ENCODE measurements at places on chromosomes 4 and X.

DNA sequence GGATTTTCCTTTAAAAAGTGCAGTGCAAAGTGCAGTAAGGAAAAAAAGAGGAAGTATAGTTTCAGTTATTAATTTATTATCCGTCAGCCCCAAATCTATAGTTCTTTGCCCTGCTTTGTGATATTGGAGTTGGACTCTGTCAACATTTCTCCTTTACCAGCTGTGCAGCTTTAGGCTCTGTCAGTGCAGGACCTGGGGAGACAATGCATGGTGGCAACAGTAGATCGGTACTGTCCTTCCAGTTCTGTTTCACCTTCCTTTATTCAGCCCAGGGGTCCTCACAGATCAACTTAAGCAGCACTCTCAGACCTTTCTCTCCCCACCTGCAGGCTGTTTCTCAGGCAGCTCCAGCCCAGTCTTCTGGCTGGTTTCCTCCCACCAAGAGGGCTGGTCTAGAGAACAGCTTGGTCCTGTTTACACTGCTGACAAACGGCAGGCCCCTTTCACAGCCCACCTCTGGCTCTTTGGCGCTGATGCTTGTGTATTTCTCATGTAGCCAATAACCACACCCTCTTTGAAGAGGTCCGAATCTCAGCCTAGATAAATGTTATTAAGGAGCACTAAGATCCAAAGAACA lies 71.6 kb downstream of the MCUB start:
- DNase-seq, result no peak

GRCh38 chr4:172143605-172144314 lies 330.6 kb downstream of the GALNTL6 start:
- no peak for DNase-seq

DNA sequence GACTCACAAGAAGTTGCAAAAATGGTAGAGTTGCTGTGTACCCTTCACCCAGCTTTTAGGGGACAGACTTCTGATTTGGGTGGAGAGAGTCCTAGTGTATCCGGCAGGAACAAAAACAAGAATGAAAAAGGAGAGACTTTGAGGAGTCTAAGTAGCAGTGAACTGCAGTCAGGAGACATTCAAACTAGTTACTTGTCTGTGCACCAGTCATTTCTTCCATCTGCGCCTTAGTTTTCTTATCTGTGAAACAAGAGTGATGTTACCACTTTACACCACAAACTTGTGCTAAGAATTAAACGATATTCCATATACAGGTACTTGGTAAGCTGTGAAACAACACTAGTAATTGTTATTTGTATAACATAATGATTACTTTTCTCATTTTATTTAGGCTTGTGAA lies 47.3 kb downstream of the SH2D1A start:
- DNase-seq, result no peak

- DNase-seq, result no peak
Observed at GRCh38 chrX:74119016-74119910, 184.7 kb upstream of the ZCCHC13 start.

DNA sequence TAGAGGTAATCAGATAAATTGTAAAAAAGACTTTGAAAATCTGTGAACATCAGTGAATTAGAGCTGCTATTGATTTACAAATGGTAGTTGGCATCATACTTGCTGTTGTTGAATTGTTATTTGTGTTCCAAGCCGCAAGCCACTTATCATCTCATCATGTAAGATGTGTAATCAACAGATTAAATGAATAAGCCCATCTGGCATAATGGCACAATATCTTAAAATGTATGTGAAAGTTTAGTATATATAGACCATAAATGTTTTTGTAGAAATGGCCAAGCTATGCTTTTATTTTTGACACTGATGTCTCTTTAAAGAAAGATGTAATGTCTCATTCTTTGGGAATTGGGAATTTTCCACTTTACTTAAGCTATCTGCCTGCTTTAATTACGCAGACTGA lies 682.6 kb upstream of the GNPDA2 start:
- no peak for DNase-seq

- no peak for DNase-seq
Observed at GRCh38 chr4:145132511-145133098, 34.5 kb downstream of the ABCE1 start.

GRCh38 chr4:185566972-185567371 lies 31.7 kb upstream of the PDLIM3 start:
- no peak for DNase-seq

DNA sequence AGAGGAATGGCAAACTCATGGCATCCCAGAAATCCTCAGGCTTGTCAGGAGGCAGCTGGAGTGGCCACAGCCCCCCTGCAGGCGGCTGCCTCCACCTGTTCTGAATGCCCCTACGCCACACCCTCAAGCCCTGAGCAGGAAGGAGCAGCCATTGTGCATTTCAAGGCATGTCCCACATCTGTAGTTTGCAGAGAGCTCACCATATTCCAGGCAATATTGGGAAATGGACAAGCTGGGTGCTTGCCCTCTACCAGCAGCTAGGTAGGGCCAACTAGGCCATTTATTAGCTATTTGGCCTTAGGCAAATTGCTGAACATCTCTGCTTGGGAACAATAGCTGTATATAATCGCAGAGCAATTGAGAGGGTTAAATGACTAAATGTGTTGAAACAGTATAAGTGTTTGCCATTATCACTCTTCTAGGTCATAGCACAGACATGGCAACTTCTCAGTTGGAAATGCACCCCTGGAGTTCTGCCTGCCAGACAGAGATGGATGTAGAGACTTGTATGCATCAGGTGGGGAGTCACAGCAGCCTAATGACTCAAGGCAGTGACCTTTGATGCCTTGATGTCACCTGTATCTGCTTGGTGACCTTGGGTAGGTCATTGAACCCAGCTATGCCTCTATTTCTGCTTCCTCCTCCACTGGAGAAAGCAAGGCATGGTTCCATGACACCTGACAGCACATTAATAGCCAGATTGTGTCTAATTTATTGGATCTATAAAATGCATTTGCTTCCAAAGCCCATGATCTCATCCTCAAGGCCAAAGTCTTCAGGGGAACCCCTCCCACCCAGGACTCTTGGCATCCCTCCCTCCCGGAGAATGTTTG lies 52.8 kb downstream of the FHDC1 start:
- DNase-seq, result no peak

DNA sequence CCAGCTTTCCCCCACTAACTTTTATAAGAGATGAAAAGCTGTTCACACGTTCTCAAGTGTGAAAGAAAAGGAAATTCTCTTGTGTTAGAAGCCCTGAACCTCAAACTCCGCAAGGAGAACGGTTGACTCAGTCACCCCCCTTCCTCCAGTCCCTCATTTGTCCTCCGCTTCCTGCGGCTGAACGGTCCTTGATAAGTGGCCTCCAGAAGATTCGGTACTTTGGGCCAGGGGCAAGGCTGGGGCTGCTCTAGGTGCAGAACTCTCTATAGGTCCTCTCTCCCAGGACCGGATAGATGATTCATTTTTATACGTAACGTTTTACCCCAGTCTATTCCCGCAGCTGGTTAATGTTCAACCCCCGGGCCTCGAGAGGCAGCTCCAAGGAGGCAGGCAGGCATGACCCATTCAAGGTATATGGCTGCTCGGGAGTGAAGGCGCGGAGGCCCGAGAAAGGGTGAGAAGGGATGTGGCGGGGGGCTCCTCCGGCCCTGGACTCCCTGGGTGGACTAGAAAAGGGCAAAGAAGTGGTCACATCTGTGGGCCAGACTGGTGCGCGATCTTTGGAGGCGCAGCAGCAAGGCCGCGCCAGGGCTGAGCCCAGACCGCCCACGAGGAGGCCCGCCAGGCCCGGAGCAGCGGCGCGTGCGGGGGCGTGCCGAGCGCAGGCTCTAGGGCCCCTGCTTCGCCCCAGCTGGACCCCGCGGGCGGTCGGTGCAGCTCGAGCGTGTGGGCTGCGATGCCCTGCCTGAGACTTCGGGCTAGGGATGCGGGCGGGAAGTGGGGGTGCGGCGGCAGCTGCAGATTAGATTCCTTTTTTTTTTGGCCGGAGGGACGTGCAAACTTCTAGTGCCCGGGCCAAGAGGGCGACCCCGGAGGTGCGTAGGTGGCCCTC lies 11.7 kb downstream of the PITX2 start:
- peak; percentile 63 for DNase-seq

DNA sequence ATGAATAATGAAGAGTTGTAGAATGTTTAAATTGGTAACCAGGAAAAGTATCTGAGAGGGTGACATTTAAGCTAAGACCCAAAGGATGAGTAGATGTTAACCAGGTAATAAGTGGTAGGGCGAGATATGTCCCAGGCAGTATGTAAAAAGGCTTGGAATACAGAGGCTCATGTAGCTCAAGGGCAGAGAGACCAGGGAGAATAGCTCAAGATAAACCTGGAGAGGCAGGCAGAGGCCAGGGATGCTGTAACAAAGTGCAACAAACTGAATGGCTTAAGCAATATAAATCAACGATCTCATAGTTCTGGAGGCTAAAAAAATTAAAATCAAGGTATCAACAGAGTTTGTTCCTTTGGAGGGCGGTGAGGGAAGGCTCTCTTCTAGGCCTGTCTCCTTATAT lies 660.8 kb downstream of the KLHL13 start:
- no peak for DNase-seq

DNA sequence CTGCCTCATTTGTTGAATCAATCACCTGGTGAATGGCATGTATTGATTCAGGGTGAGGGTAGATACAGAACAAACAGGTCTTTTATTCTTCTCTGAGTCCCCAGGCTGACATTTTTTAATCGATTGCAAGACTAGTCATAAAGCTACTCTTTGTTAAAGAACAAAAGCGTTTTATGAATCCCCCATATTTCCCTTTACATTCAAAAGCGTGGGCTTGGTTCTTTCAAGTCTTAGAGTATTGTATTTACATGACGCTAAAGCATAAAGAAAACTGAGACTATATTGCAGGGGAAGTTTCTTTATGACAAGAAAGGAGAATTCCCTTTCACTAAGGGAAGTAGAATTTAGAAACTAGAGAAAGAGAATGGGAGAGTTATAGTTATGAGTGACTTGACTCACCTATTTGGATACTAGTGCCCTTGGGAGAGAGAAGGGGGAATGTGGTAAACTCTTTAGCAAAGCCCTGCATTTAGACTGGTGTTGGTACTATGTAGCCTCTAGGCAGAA lies 69.3 kb upstream of the PDE5A start:
- no peak for DNase-seq

DNA sequence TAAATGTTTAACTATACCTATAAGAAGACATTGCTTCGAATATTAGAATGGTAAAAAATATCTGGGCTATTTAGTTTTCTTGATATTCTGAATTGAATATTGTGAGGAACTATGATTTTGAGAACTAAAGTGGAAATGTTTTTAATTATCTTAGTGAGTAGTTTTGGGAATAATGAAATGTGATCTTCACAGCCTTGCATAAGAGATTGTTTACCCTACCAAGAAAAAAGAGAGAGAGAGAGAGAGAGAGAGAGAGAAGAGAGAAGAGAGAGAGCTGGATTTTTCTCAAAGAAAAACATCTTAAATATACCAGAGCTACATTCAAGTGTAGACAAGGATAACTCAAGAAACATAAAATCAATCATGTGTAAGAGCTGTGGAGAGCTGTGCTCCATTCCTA lies 148.7 kb upstream of the MAD2L1 start:
- no peak for DNase-seq

DNA sequence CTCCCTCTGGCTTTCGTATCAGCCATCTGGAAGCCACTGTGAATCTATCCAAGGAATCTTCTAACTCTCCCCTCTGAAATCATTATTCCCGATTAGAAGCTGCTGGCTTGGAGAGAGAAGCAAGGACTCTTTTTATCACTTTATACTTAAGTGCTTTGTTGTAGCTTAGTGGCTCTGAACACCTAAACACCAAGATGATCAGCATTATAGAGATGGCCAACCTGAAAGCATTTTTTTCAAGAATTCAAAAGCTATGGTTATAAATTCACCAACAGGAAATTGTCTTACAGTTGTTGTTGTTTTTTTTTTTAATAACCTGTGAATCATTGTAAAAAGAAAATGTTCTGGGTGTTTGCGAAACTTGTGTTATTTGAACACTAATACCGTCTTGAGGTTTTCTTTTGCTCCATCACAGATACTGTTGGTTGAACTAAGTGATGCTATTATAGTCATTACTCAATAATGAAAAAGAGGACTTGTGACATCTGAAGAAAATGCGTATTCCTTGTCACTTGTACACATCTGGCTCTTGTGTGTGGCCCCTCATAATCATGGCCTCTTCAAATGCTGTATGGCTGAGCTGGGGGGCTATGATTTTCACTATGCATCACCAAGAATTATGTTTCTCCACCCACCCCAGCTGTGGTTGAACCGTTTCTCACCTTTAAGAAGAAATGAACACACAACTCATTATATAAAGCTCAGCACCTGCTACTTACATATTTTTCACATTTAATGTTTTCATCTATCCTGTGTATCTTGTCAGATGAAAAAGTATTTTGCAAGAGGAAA lies 11.8 kb upstream of the SMIM43 start:
- no peak for DNase-seq

DNA sequence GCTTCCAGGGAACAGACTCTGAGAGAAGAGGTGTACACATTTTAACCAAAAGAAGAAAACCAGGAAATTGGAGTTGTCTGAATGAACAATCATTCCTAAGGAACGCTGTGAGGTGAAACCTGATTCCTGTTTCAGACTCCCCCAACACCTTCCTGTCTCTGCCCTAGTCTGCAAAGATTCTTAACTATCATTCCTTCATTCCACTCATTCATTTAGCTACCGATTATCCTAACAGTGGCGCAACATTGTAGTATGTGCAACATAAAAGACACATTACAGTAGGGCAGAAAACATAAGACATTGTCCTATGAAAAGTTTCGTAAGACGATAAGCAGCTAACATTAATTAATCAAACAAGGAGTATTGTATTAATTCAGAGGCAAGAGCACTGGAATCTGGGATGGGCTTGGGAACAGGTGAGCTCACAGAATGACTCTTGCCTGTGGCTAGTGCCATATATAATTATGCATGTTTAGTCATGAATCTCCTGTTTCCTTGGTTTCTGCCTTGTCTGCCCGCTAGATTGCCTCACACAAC lies 23.8 kb upstream of the ADH7 start:
- DNase-seq, result no peak

GRCh38 chr4:140252141-140252741 lies 98.3 kb upstream of the MAML3 start:
- no peak for DNase-seq

GRCh38 chr4:113750296-113750695 lies 11.2 kb downstream of the CAMK2D start:
- no peak for DNase-seq

GRCh38 chrX:2540426-2540947 lies 39.7 kb upstream of the DHRSX start:
- DNase-seq, result no peak

DNA sequence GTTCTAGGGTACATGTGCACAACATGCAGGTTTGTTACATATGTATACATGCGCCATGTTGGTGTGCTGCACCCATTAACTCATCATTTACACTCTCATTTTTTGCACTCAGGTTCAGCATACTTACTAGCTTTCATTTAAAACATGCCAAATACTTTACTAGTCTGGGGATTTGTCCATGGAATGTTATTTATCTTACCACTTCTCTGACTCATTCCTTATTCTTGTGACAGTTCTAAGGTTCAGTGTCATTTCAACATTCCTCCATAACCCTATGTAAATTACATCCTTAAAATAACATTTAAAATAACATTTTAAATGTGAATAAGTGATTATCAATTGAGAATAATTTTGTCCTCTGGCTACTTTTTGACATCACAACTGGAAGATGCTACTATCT lies 19.5 kb upstream of the SYTL5 start:
- DNase-seq, result no peak
